Dorsolateral prefrontal cortex (tissue), 122 donors: ENCODE measurements at places on chromosomes 11 and 22. TPM values are rescaled to one million over a fixed set of nuclear protein-coding genes. Genes with fewer than 3 reads are reported as not detected.

The CDON gene
- total RNA-seq = 24.6 TPM

The MICALL1 gene
- total RNA-seq = 11.6 TPM

The ANKK1 gene
- 1.2 TPM for total RNA-seq

The MFRP gene
- not detected for total RNA-seq

The CLMP gene
- 9.3 TPM for total RNA-seq

The BCR gene
- 110 TPM for total RNA-seq

The FOLH1 gene
- total RNA-seq = 64.2 TPM

The TLCD5 gene
- 19.2 TPM for total RNA-seq

The MYOD1 gene
- not detected for total RNA-seq

The MS4A3 gene
- total RNA-seq = not detected

The ARHGAP42 gene
- 12.9 TPM for total RNA-seq

The F2 gene
- total RNA-seq = 0.60 TPM

The TUB gene
- total RNA-seq = 76.0 TPM

The NRIP3 gene
- total RNA-seq = 33.6 TPM

The OR52I2 gene
- not detected for total RNA-seq
